ENCODE measurements at places on chromosomes 4 and X. TPM values are rescaled to one million over a fixed set of nuclear protein-coding genes. Genes with fewer than 3 reads are reported as not detected.
A peak's percentile ranks its signal among the peaks of the same experiment; 100 is the strongest.

- no peak for DNase-seq
Observed at GRCh38 chr4:17265139-17265538, 246.8 kb downstream of the QDPR start.

DNA sequence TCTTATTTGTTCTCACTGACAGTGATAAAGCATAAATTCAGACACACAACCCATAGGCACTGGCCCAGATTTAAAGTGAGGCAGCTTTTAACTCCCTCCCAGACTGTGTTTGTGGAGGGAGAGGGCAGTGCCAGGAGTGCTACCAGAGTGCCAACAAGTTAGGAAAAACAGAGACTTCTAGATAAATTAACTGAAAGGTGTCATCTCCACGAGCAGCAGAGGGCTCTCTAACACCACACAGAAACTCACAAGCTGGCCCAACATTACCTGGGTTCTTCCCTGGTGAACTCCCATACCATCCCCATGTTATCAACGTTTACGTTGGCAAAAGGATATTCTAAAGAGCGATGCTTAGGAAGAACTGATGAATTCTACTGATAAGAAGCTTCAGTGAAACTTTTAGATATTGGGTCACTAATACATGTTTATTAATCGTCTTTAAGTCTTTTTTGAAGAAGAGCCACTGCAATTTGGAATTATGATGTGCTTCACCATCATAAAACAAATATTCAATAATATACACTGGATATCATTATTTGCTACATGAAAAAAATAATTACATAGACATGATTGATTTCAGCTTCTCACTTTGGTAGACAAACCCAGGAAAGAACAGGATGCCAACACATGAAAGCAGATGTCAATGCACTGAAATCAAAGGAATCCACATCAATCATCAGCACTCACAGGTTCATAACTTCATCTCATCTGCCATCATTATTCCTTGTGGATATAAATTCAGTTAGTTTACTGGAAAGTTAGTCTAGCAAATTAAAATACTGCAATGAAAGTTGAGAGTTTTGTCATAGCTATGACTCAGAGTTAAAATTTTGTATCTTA, 121.2 kb upstream of the NAP1L5 start:
- DNase-seq, result no peak

SLC26A1 gene
- polyA plus RNA-seq, result 11.3 TPM

- DNase-seq, result no peak
Observed at GRCh38 chrX:101419489-101419888, 11.5 kb downstream of the HNRNPH2 start.

DNA sequence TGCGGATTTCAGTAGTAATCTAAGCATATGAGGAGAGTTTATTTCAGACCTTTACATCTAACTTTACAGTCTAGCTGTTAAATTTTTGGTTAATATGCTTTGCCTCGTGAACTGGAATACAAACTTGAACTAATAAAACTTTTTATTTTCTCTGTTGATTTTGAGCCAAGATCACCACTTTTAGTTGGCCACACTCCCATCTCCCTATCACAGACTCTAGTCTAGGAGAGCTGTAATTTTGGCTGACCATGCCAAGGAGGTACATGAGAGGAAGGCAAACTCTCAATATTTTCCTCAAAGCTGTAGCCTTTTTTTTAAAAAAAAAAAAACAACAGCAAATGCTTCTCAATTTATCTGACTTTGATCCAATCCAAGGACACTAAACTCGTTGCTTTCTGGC, 597.5 kb upstream of the PCDH7 start:
- DNase-seq, result no peak

SMIM43 gene
- polyA plus RNA-seq, result 0.88 TPM

DNA sequence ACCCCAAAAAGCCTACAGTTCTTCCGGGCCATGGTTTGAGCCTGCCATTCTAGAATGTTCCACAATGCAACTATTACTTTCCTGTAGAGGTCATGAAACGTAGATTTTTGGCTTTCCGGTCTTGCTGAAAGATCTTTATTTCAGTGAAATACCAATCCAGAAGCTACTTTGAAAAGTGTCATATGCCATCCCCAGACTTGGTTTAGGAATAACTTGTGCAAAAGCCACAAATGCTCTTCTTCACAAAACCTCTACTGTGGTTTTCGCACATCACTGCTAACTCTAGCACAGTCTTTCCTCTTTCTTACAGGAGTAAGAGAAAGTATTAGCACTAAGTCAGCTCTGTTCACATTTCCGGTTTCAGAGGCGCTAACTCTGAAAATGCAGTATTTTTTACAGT, 12.7 kb upstream of the CD40LG start:
- no peak for DNase-seq

DNA sequence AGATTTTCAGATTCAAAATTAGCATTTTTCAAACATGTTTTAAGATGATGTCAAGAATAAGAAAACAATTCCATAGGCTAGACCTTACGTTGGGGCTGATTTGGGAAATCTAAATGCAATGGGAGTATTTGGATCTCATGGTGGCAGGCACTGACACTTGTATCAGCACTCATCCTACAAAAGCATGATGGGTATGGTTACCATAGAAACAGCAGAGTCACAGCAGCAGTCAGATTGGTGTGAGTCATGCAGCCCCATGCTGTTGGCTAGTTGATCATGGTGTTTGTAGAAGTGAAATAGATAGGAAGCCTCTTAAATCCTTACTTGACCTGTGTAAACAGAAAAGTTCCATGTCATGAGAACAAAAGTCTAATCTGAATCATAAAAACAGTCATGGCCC, 1637.3 kb upstream of the PABPC4L start:
- no peak for DNase-seq

- DNase-seq, result no peak
Observed at GRCh38 chr4:54897590-54897989, 227.8 kb downstream of the KDR start.

GRCh38 chr4:9825049-9825448, 43.6 kb downstream of the DRD5 start:
- no peak for DNase-seq

- DNase-seq, result no peak
Observed at GRCh38 chr4:26074712-26075430, 160.9 kb downstream of the SMIM20 start.

HMGN5 gene
- polyA plus RNA-seq, result 40.1 TPM

- DNase-seq, result no peak
Observed at GRCh38 chr4:20305976-20306375, 54.3 kb downstream of the SLIT2 start.

DNA sequence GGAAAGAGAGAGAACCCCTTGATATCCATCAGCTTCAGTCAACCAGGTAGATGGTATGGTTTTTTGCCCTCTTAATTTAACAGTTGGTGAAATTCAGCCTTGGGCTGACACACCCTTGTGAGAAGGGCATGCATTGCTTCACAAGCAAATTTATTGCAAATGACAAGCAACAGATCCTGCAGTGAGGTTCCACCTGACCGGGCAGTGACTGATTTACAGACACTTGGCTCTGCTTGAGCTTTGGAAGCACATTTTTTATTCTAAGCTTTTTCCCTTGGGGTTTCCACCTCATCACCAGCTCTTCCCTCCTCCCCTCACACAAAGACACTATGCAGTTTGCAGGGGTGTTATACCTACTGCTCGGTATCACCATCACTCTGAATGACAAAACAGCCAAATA, 28.3 kb upstream of the SERTM2 start:
- DNase-seq, result peak; percentile 34

DNA sequence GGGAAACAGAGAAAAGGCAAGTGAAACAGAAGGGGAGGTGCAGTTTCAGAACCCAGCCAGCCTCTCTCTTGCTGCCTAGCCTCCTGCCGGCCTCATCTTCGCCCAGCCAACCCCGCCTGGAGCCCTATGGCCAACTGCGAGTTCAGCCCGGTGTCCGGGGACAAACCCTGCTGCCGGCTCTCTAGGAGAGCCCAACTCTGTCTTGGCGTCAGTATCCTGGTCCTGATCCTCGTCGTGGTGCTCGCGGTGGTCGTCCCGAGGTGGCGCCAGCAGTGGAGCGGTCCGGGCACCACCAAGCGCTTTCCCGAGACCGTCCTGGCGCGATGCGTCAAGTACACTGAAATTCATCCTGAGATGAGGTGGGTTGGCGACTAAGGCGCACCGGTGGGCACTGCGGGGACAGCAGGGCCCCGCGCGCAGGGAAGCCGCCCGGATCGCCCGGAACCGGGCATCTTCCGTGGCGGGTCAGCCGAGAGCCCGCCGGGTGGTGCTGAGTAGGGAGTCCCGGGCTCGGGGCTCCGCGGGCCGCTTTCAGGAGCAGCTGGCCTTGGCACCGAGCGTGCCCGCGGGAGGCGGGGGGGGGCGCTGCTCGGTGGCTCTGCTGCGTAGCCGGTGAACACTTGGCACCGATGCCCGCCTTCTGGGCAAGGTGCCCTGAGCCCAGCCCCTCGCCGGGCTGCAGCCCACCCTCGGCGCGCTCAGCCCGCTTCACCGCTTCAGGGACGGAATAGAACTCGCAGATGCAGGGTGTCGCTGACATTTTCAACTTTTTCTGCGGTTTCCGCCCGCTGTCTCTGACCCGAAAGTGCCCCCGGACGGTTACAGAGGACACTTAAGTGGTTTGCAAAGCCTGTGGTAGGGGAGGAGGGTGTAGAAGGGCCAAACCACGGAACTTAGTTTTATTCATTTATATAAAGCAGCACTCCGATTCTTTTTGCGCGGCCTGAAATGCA, at the start of gene CD38:
CD38 (plus strand) TSS at position 40 of the 953 bp plus-strand sequence; CDS start at position 127, 87 bp downstream.
- peak; percentile 7 for DNase-seq

DNA sequence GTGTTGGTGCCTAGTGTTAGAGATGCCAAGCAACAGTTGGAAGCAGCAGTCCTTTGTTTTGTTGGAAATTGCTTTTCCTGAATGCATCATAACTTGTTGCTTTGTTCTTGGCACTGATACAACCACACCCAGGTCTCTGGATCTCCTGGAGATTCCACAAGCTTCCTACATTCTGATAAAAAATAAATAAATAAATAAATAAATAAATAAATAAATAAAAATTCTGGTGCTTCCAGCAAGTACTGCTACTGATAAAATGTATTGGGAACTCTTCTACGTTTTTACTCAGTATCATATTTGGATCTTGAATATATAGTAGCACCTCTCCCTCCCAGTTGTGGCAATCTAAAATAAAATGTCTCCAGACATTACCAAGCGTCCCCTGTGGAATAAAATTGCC, 62.7 kb upstream of the GRID2 start:
- no peak for DNase-seq

DNA sequence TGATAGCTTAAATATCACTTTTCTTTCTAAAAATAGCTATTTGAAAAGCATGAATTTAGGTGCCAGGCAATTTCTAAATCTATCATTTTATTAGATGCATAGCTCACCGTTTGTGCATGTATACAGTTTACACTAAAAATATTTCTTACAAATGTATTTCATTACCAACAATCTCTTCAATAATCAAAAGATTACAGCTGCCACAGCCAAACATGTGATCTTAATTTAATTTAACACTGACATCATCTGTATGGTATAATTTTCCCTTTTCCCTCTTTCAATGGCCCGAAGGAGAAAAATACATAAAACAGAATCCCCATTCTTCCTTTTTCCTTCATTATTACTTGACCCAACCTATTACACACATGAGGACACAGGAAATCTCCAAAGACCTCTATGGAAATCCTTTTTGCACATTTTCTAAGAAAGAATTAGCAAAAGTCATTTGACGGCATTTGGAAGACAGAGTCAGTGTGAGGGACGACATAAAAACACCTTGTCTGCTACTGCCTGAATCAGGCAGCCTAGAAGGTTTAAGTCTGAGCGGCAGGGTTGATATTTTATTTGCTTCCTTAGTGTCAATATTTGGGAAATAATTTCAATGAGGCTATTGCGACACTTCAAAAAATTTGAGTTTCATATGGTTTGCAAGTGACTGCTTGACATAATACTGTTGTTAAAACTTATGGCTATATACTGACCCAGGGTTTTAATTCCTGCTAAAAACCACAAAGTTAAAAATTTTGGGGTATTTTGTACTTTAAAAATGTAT, 111.2 kb downstream of the TTC29 start:
- no peak for DNase-seq

- no peak for DNase-seq
Observed at GRCh38 chr4:8820178-8821102, 51.2 kb downstream of the HMX1 start.

- DNase-seq, result no peak
Observed at GRCh38 chrX:130539721-130540321, 138.0 kb downstream of the RBMX2 start.

RIBC1 gene
- 3.4 TPM for polyA plus RNA-seq

DNA sequence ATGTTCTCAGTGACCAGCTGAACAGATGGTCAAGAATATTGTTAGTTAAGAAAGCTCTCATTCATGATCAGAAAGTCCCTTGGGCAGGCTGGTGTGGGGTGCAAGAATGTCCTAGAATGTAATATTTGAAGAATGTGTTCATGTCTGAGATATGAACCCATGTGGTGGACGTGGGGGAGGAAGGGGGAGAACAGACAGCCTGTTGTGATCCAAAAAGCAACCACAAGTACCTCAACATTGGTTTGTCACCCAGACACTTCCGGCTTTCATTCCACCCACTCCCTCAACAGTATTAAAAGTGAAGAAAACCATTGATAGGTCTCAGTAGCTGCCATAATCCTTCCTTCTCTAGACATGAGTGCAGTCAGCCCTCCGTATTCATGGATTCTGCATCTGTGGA, 82.2 kb downstream of the MAML3 start:
- no peak for DNase-seq

GRCh38 chrX:135649029-135649428, 64.4 kb upstream of the CT45A1 start:
- no peak for DNase-seq

UCP1 gene
- polyA plus RNA-seq, result 0.22 TPM

DNA sequence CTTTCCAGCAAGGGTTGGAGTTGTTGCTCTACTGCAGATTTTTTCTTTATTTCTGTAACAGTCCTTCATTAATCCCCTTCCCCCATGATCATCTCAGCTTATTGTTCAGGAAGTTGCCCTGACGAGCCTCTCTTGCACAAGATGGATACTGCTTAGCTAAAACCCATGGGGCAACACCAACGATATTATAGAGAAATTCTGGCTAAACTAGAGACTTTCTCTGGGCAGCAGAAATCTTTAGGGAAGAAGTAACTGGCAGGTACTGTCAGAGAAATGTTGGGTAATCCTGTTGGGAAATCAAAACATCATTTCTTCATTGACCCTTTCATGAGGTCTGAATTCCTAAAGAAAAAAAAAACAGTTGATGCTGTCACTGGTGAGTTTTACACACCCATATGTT, 921.3 kb downstream of the NLGN4X start:
- no peak for DNase-seq

- DNase-seq, result no peak
Observed at GRCh38 chrX:13491061-13491460, 78.3 kb upstream of the EGFL6 start.

FOXO4 gene
- polyA plus RNA-seq, result 25.5 TPM

- no peak for DNase-seq
Observed at GRCh38 chr4:88693792-88694191, 3.8 kb downstream of the NAP1L5 start.

BTK gene
- 2.3 TPM for polyA plus RNA-seq

- no peak for DNase-seq
Observed at GRCh38 chr4:174266416-174266815, 17.1 kb downstream of the FBXO8 start.

RBM47 gene
- 96.0 TPM for polyA plus RNA-seq

ANOS1 gene
- 8.6 TPM for polyA plus RNA-seq

DNA sequence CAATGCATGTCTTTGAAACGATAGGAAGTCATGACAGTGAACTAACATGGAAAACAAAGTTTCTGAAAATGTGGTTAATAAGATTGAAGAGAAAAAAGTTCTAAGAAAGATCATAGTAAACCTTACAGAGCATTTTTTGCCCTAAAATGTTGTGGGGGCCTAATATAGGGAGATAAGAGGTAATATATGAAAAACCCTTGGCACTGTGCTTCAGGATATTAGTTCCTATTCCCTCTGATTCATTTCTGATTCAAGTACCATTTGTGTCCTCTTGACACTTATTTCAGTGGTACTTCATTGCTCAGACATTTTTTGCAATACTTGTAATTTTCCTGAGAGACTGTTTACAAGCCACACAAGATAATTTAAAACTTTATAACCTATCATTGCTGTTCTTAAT, 35.1 kb downstream of the PAQR3 start:
- no peak for DNase-seq

All from left renal cortex interstitium (tissue), 4 donors.